ENCODE measurements at places on chromosomes 1 and 21.

DNA sequence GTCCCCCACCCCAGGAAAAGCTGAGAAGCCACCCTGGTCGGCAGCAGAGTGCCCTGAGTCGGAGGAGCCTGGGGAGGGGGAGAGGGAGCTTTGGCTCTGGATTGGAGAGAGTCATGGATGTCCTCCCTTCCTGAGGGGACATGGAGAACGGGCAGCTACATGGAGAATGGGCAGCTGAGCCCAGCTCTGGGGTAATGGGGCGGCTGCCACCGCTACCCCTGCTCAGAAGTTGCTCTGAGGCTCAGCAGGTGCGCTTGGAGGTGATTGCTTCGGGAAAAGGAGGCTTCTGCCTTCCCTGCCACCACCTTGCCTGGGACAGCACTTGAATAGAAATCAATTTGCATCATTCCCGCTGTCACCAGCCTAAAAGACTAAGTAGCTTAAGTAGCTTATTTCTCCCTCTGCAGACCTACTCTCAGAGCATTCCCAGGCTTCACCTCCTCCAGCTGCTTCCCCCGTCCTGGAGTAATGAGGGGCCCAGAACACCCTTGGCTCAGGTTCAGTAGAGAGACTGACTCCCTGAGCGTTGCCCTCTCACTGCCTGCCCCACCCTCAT is 8.3 kb downstream of the DISP3 start:
- DNase-seq: no peak

DNA sequence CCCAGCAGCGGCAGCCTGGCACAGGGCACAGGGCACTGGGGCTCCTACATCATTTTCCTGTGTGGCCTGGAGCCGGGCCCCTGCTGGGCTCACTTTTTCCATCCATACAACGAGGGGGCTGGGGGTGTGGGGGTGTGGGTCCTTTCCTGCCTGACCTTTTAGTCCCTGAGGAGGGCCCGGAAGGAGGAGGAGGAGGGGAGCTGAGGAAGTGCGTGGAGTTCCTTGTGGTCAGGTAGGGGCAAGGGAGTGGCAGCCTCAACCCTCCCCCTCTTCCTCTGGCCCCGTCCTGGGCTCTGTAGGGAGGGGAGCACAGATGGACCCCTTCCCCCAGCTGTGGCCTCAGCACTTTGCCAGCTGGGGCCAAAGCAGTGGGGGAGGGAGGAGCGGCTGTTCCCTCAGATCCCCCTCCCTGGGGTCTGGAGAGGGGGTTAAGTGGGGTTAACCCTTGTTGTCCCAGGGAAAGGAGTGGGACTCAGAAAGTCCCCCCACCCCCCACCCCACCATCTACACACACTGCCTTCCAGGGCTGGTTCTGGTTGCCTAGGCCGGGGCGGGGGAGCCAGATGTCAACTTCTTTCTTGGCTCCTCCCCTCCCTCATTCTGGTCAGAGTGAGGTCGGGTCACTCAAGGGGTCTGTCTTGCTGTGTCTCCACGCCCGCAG is 5.7 kb downstream of the NTRK1 start:
- no peak for DNase-seq

DNA sequence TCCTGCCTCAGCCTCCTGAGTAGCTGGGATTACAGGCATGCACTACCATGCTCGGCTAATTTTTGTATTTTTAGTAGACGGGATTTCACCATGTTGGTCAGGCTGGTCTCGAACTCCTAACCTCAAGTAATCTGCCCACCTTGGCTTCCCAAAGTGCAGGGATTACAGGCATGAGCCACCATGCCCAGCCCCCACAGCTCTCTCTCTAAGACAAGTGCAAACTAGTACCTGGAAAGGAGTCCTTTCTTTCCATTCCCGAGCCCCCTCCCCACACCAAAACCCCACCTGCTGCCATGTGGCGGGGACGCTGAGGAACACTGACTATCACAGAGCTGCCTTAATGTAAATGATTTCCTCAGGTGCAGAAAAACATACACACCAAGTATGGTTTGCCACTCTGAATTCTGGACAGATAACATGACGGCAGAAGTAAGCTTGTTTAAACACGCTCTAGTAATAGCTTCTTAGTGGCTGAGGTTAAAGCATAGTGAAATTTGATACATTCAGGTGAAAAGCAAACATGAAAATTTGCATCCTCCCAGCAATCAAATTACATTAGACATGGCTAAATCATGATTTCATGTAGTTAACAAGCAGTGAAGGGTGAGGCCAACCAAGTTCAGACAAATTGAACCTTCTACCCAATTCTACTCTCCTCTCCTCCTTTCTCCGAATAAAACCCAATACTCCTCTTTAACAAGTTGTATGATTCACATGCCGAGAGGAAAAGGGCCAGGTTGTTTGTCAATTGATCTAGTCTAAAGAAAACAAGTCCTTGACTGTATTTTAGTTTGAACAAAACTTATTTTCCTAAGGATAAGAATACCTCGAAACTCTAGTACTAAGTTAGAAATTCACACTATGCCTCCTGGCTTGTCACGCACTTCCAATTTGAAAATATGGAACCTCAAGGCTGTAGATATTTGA is 19.8 kb downstream of the ERRFI1 start:
- no peak for DNase-seq

DNA sequence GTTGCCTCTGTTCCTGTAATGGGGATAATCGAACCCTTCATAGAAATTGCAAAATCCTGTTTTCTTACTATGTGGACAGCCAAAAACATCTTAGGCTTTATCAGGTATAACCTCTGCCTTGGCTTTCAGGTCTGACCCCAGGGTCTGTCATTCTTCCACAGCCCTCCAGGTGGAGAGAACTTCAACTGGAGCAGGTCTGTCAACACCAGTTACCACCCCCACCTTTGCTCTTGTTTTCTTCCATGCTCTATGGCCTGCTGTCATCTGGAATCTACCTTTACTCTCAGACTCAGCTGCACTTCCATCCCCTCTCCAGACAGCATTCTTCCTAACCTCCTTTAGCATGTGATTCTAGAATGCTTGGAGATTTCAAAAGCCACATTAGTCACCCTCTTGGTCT is 10.4 kb upstream of the GJA9 start:
- DNase-seq: peak; percentile 27

DNA sequence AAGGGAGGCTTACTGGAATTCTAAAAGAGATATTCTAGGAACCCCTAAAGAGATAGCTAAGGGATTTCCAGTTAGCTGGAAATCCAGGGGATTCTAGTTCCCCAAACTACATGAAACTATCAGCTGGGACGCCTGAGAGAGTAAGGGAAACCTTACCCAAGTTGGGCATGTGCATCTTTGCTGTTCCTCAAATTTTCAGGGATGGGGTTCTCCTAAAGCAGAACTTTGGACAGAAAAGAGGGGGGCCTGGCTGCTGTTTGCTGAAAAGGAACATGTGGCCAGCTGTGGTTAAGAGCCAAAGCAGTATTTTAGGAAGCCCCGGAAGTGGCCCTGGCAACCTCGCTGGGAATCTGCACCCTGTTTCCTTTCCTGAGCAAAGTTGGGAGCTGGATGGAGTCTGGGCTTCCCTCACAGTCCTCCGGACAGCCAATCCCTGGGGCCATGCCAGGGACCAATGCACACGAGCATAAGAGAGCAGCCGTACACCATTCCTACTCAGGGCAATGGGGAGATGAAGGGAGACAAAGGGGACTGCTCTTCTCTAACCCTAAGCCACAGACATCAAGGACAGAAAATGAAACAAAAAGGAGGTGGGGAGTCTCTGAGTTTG is 154.3 kb downstream of the PLXNA2 start:
- no peak for DNase-seq

DNA sequence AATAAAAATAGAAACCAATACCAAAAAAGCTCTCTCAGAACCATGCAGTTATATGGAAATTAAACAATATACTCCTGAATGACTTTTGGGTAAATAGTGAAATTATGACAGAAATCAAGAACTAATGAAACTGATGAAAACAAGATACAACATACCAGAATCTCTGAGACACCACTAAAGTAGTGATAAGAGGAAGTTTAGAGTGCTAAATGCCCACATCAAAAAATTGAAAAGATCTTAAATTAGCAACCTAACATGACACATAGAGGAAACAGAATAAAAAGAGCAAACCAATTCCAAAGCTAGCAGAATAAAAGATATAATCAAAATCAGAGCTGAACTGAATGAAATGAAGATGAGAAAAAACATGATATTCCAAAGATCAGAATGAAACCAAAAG is 430.9 kb downstream of the LTN1 start:
- DNase-seq: no peak

GRCh38 chr1:245500546-245500945 is 345.8 kb downstream of the KIF26B start:
- DNase-seq: no peak

GRCh38 chr1:28792644-28793121 is 19.3 kb upstream of the OPRD1 start:
- DNase-seq: no peak
